Stimulated activated CD4-positive, alpha-beta T cell treated with anti-CD3 and anti-CD28 coated beads, Interleukin-2, amount 100 ng/mL, for 4 hours (primary cell): ENCODE measurements at places on chromosomes 6 and 20.

DNA sequence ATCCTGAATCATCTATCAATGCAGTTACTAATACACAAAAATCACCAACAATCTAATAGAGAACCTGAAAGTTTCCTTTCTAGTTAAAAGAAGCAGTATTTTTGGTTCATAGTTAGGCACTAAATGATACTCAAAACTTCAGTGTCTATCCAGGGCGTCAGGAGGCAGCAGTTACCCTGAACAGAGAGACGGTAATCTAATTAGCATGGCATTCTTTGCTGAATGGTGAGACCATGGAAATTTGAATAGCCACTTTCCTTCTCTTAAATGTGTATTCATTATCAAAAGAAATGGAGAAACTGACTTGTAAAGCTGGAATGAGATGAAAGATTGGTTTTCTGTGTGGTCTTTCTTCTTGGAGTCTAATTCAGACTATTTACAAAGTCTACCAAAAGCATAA lies 146.6 kb upstream of the BMP5 start:
- DNase-seq = no peak

DNA sequence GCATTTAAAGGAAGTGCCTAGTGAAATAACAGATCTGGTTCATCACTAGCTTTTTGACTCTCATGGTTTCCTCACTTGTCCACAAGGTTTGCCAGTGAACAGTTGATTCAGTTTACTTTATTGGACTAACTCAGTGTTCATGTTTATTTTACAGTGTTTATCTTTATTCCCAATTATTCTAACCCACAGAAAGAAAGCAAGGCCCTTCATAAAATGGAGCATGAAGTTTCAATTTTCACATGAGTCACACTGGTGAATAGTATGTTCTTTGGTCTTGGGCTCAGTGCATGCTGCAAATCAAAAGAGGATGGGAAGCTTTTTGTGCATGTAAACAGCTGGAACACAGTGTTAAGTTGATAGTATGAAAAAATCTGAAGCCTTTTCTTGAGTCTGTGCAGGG lies 217.6 kb upstream of the HDDC2 start:
- no peak for DNase-seq

DNA sequence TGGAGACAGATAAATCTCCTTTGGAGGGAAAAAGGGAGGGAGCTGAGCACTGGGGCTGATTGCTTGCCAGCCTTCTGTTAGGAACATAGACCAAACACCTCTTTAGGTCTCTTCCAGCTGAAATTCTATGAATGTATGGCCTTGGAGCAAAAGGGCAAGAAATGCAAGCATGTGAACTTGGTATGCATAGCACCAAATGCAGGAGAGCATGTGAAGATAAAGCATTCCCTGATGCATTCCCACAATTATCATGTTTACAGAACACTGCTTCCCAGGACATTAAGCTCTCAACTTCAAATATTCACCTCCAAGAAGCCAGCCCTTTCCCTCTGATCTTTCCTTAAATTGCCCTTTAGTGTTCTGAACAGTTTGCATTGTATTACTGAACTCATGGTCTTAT lies 15.6 kb downstream of the RIPOR2 start:
- no peak for DNase-seq

GRCh38 chr20:23315099-23315498 lies 35.5 kb upstream of the NXT1 start:
- no peak for DNase-seq

GRCh38 chr6:167350731-167351655 lies 26.1 kb downstream of the TTLL2 start:
- peak; percentile 67 for DNase-seq

GRCh38 chr6:106486236-106486635 lies 125.7 kb downstream of the CRYBG1 start:
- DNase-seq = no peak

DNA sequence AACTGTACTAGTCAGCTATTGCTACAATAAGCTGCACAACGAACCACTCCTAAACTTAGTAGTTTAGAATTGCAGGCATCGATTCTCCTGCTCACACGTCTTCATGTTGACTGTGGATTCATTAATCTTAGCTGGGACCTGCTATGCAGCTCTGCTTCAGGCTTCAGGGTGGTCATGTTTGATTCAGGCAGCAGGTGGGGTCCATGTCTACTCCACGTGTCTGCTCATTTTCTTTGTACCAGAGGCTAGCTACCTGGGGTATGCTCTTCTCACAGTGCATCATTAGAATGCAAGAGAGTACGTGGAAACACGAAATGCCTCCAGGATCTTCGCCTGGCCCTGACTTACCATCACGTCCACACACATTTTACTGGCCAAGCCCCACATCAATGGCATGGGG lies 64.5 kb upstream of the RIN2 start:
- DNase-seq = no peak

- DNase-seq = no peak
Observed at GRCh38 chr6:100101644-100102043, 107.6 kb upstream of the MCHR2 start.

DNA sequence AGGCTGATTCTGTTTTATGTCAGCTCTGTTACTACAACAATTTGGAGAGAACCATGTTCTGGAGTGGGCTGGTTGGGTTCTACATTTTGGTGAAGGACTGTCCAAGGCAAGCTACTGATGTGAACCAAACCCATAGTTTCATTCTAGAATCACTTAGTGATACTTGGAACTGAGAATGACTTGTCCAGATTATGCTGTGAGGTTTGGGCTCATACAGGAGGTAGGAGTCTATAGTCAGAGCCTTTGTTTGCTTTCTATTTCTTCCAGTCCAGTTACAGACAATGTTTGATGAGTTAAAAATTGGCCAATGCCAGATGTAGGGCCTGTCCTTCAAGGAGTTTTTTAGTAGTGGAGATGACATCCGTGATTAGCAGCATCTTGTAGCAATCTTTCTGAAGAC lies 97.9 kb downstream of the LRRC1 start:
- DNase-seq = no peak

DNA sequence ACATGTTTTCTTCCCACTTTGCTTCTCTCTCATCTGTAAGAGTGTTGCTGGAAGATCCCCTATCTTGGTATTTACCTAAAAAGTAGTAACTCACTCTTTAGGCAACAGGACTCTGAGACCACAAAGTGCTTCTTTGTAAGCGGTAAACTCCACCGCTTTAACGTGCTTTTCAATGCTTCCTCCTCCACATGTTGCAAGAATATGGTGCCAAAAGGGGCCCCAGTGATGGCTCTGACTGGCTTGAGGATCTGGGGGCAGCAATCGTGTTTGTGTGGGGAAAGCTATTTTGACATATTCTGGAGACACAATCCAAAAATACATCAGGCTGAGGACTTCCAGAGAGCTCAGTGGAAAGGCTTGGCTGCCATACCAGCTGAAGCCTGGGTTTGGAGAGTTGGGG lies 12.4 kb upstream of the CPNE5 start:
- no peak for DNase-seq

- no peak for DNase-seq
Observed at GRCh38 chr6:2197984-2198383, 47.4 kb downstream of the GMDS start.

- no peak for DNase-seq
Observed at GRCh38 chr20:59223182-59223601, 59.6 kb downstream of the ZNF831 start.

GRCh38 chr6:130129762-130130246 lies 92.9 kb downstream of the SAMD3 start:
- DNase-seq = no peak

DNA sequence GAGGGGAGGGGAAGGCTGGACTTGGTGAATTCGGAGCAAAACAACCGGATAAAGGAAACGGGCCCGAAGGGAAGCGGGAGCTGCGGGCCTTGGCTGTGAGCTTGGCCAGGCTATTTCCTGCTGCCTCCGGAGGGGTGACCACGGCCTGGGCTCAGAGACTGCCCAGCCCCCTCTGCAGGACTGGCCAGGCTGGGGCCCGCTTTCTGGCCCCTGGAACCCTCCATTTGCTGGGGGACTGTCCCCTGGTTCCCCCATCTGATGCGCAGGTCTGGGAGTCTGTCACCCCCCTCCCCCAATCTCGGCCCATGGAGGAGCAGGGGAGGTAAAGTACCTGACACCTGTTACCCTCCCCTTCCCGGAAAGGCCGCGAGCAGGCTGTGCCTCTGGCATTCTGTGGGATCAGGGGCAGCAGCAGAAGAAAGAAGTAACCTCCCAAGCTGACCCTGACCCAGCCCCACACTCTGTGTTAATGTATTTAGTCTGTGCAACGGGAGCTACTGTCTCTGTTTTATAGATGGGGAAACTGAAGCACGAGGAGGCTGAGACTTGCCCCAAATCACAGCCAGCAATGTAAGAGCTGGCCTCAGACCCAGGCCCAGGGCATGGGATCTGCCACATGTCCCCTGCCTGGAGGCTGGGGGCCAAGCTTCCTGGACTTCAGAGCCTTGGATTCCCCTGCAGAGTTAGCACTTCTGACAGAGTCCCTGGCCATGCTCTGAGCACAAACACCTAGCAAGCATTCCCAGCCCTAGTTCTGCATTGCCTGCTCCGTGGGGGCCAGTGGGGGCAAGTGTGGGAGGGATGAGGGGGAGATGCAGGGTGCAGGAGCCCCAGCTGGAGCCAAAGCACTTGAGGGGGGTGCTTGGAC lies 3.5 kb downstream of the C20orf204 start:
- DNase-seq = no peak

DNA sequence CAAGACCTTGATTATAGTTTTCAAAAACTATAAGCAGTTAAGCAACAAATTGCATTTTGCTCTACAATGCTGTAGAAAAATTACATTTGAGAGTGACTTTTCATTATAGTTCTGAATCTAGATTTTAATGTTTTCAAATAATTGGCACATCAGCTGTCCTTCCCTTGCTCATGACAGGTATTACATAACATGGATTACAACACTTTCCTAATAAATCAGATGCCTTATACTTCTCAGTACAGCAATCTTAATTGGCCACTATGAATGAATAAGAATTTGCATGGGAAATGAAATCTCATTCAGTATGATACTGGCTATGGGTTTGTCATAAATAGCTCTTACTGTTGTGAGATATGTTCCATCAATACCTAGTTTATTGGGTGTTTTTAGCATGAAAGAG lies 29.9 kb downstream of the HSF2 start:
- no peak for DNase-seq

DNA sequence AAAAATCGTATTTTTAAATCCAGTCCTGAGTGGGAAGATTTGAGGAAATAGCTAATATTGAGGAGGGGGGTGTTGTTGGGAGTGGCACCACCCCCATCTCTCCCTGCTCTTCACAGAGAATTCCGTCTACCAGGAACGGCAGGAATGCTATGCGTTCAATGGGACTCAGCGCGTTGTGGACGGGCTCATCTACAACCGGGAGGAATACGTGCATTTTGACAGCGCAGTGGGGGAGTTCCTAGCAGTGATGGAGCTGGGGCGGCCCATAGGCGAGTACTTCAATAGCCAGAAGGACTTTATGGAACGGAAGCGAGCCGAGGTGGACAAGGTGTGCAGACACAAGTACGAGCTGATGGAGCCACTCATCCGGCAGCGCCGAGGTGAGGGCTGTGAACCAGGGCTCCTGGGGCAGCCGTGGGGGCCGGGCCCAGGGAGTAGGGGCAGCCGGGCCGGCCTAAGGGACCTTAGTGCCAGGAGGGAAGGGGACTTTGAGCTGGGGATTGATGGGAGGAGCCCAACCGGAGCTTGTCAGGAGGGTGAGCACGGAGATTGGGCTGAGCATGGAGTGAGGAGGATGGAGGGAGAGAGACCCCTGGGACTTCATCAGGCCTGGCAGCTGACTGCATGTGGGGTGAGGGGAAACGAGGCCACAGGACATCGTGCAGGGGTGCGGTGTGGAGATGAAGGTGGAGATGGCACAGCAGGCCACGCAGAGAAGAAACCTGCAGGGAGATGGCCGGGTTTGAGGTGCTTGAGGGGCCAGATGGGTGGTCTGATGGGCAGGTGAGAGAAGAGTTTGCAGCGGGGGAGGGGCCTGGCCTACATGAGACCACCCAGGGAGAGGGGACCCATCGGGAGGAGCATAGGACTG lies 41.3 kb downstream of the HLA-DPB1 start:
- no peak for DNase-seq

DNA sequence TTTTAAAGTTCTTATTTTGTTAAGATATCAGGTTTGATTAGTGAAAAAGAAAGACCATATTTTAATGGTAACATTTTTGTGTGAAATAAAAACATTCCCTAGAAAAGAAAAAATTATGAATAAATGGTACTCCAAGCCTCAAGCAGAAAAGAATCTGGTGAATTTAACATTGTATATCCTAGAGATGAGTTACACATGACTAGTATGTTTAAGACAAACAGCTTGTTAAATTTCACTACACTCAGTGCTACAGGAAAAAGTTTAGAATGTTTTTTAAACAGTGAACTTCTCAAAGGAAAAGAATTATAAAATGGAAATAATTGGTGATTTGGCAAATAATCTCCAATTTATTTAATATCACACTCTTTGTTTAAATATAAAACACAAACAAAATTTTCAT lies 222.7 kb upstream of the MCHR2 start:
- DNase-seq = no peak

- no peak for DNase-seq
Observed at GRCh38 chr20:54557806-54558590, 82.6 kb downstream of the DOK5 start.

GRCh38 chr6:34791701-34792604 lies at the start of gene BLTP3A:
Gene BLTP3A (plus strand): TSS chr6:34792083. CDS start chr6:34792251, 168 bp downstream.
- peak; percentile 69 for DNase-seq

- no peak for DNase-seq
Observed at GRCh38 chr6:12570461-12571030, 146.0 kb upstream of the PHACTR1 start.

GRCh38 chr6:101686653-101687052 lies 293.1 kb downstream of the GRIK2 start:
- no peak for DNase-seq

DNA sequence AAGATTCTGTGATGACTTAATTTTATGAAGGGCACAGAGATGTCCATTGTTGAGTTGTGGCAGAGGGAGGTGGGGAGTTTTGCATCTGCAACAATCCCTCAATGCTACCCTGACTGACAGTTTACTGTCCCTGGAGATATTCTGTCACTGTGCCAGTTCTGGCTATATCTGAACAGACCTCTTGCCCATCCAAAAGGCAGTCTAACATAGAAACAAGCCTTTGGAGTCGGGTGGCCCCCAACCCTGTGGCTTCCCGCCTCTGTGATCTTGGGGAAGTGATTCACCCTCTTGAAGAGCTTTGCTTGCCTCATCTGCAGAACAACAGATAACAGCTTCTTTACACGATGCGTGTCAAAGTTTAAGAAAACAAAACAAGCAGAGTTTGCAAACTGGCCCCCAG lies 3.8 kb upstream of the E2F1 start:
- no peak for DNase-seq

DNA sequence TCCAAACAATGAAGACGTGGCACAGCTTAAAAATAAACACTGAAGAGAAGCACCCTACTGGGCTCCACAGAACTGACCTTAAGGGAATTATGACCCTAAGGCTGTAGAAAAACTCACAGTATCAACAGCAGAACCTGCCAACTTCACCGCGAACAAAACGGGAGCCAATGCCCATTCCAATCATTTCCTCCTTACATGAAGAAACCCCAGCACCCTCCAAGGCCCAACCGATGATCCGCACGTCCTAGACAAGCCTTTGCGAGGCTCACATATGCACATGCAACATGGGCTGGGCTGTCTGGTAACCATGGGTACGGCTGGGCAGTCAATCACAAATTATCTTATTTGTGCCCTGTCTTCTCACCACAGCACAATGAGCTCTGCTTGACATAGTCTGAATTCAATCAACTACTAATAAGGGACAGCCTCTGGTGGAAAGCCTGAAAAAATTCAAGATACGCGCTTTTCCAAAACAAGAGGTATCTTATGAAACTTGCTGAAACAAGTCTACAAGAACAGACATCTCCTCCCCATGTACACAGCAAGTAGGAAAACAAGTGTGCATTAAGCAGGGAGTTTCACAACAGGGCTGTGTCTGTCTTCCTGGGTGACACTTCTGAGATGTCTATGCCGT lies 1.7 kb downstream of the DIDO1 start:
- no peak for DNase-seq
